ENCODE measurements at places on chromosomes 5 and 9.

DNA sequence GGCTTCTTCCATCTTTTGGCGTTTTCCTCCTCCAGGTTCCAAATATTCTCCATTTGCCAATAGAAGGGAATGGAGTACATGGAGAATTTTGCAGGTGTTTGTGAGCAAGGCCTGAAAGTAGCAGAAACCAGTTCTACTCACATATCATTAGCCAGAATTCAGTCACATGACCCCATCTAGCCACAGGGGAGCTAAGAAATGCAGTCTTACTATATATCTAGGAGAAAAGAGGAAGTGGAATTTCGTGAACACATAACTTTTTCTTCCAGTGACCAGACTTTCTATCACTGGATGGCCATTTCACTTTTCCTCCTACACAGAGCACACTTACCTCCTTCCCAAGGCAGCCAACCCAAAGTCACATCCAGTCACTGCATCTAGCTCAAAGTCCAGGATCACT is 55.1 kb downstream of the LOX start:
- no peak for DNase-seq

- no peak for DNase-seq
Measured at GRCh38 chr9:123954518-123955280, 24.8 kb upstream of the DENND1A start.

DNA sequence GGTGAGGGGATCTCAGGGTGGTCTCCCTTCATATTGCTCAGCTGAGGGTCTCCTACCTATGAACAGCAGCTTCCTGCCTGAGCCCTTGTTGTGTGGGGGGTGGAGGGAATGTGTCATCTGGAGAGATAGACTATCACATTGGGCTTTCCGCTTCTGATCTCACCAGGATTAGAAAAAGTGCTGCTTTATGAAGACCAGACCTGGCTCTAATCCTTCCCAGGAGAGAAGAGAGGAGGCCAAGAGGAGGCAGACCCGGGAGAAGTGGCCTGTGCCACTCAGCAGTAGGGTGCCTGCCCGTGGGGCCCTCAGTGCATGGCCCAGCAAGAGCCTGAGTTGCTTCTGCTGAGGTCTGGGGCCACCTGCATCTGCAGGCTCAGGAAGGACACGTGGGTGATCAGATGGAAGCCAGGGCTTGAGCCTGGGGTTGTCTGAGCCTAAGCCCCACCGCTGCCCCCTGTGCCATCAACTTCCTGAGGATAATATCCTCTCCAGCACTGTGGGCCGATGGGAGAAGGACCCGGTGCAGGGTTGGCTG is 22.1 kb upstream of the COL5A1 start:
- DNase-seq = no peak

GRCh38 chr5:82355053-82355452 is 76.9 kb upstream of the RPS23 start:
- DNase-seq = no peak

- no peak for DNase-seq
Measured at GRCh38 chr9:129198319-129199043, 20.4 kb upstream of the IER5L start.

DNA sequence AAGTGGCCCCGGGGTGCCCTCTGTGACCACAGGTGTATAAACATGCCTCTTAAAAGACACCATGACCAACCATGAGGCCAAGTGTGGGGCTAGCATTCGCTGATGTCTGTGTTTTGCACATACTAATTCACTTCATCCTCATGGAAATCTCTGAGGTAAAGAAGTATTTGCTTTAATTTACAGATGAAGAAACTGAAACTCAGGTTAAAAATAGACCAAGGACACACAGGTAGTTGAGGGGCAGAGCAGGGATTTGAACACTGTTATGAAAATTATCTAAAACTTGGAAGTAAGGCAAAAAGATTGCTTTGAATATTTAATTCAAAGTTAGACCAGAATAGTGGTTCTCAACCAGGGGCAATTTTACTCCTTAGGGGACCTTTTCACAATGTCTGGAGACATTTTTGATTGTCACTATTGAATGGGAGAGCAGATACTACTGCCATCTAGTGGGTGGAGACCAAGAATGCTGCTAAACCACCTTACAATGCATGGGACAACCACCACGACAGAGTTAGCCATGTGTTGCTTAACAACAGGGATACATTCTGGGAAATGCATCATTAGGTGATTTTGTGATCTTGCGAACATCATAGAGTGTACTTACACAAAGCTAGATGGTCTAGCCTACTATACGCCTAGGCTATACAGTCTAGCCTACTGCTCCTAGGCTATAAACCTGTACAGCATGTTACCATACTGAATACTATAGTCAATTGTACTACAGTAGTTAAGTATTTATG is 8.0 kb upstream of the FXN start:
- no peak for DNase-seq

DNA sequence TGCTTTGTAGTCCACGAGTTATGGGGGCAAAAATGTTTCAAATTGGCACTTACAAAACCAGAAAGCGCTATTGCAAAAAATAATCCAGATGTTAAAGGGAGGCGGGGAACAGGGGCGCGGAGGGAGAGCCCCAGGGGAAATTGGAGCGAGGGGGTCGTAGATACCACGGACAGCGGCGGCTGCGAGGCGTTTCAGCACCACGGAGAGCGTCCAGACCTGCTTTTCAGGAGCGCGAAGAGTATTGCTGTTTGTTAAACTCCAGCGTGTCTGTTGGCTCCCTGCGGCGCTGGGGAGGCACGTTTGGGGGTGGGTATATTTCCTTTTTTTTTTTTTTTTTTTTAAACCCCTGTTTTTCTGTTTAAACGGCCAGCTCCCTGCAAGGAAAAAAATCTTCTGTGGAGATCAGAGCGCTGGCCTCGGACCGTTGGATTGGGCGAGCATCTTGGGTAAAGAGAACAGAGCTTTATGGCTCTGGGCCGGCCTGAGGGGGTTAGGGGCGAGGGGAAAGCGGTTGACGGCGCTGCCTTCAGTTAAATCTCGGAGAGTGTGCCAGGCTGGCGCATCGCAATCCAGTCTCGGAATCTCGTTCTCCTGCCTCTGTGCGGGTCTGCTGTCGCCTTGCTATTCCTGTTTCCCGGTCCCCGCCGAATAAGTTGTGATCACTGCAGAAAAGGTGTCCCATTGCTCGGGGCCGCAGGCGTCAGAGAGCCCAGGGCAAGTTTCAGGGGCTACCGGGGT is at the start of gene GLRA1:
Gene GLRA1, minus strand, starts transcription at position 288 of the 738 bp plus-strand sequence. CDS start 302 bp downstream, outside the sequence.
- DNase-seq = peak; percentile 17

DNA sequence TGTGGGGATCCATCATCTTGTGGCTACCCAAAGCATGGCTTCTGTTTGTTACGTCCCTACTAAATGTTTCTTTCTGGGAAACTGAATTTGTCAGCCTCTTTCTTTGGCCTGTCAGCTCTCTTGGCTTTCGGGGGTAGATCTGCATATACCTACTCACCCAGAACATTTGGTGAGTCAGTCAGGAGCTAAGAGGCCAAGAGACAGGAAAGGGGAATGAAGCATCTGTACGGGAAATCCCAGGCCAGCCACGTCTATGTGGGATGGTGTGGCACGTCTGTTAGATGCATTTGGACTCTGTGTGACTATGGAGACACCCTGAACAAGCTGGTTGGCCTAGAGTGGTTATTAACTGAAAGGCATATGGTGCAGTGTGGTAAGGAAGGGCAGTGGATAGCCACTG is 58.1 kb downstream of the CDO1 start:
- DNase-seq = no peak

DNA sequence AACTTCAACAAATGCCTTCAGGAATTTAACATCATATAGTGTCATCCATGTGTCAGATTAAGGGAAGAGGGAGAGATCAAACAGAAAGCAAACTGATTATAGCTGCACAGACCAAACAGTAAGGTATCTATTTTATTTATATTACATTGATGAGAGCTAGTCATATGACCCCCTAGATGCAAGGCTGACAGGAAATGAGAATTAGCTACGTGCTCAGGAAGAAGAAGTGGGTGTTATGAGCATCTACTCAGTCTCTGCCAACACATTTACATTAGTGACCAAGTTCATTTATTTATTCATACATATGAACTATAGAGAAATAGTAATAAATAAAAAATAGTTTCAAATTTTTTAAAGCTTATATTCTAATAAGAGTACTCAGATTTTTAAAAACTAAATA is 787.3 kb downstream of the KCTD16 start:
- no peak for DNase-seq

- no peak for DNase-seq
Measured at GRCh38 chr5:98349251-98349989, 424.0 kb upstream of the RGMB start.

DNA sequence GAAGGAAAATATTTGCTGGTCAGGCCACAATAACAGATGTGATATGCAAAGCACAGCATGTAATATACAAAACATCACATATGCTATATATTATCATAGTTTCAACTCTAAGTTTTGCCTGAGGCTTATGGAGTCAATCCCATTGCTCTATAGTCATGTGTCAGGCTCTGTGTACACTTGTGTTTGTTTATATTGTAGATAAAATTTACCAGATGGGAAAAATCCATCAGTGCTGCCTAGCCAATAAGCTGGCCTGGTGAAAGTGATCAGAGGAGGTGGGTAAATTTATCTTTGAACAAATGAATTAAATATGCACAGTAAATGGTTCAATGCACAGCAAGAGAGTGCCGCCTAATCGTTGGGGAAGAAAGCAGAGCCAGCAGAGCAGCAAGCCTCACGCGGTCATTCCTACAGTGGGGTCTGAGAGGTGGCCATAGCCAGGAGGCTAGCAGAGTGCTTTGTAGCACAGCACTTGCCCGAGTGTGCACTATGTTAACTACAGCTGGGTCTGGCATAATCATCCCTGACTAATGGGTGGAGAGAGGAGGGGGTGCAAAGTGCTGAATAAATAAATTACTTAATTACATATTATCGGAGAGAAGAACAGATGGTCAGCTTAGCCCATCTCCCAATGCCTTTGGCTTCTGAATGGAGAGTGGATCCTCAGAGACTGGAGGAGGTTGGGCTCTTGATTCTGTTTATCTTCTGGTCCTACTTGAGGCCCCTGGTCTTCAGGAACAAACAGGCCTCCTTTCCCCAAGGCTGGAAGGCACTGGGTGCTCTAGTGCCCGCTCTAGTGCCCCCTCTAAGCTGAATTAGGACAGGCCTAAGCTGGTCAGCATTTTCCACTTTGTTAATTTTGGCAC is 153.5 kb downstream of the MAT2B start:
- no peak for DNase-seq

DNA sequence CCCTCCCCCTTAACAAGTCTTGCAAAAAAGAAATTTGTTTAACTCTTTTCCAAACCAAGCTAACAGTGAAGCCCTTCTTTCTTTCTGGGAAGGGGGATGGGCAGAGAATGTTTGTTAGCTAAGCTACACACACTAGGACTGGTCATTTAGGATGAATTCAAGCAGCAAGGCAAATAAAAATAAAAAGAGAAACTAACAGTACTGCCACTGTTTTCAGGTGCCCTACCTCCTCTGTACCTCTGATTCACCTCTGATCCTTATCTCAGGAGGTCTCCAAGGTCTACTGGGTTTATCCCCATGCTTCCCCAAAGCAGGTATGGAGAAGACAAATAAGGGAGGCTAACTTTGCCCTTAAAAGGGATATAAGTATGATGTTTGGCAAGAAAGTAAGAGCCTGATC is 52.9 kb downstream of the ELL2 start:
- no peak for DNase-seq

DNA sequence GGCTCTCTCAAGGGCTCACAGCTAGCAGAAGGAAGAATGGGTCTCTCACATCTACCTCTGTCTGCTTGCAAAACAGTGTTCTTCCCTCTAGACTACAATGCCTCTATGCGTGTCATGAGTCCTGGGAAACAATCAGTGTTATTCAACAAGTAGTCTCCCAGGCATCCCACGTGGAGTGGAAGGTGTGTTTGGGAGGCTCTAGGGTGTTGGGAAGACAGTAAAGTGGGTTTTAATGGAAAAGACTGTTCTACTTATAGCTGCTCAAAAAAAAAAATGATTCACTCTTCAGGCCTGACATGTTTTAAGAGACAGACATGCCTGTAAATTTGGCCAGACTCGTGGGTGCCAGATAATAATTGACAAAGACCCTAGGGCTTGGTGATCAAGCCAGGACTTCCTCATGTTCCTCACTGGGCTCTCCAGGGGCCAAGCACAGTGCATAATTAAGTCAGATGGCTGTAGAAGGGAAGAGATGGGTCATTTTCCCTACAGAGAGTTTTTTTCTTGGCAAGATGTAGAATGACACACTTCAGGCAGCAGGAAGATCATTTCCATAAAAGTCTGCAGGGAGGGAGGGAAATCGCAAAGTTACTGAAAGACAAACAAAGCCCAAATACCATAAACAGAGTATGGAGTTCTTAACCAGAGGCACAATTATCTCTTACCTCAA is 246.4 kb downstream of the ACTL7B start:
- DNase-seq = no peak

DNA sequence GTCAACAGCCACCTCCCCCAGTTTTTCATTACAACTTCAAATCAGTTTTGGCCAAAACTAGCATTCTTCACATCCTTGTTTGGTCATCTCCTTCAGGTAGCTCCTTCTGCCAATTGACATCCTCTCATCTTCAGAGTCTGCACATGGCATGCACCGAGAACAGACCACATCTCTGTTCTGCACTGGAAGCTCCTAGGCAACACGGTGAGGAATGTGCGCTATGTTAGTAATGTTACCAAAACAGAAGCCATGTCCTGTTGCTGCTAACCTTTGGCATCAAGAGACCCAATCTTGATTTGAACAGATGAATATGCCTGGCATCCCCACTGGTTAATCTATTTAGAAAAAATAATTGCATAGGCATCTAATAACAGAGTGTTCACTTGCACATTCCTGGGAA is 5.1 kb upstream of the HK3 start:
- DNase-seq = no peak

GRCh38 chr5:38163636-38164237 is 94.6 kb upstream of the EGFLAM start:
- DNase-seq = no peak

- no peak for DNase-seq
Measured at GRCh38 chr9:122342323-122343050, 28.3 kb upstream of the PTGS1 start.

DNA sequence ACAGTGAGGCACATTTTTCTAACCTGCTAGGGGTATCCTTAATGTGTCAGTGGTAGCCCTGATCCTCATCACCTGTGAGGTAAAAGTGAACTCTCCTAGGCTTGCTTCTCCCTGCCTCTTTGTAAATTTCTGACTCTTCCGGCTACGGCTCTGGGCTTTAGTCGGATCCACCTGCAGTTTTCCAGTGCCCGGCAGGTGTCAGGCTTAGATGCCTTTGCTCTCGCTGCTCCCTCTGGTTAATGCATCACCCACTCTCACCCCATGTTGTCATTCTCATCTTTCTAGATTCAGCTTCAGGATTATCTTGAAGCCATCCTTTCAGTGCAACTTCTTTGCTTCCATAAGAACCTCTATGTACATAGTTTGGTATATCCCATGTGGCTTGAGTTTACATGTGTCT is 3.6 kb downstream of the CEP78 start:
- DNase-seq = no peak

DNA sequence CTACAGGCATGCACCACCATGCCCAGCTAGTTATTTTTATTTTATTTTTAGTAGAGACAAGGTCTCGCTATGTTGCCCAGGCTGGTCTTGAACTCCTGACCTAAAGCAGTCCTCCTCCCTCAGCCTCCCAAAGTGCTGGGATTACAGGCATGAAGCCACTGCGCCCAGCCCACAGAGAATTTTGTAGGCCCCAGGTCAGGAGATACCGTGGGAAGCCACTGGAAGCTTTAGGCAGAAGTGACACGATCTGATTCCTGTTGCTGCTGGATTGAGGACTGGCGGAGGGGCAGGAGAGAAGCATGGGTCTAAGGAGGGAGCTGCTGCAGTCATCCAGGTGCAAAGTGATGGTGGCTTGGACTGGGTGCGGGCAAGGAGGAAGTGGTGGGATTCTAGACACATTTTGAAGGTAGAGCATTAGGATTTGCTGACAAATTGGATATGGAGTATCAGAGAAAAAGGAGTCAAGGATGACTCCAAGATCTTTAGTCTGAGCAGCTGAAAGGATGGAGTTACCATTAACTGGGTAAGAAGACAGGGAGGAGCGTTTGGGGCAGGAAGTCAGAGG is 20.7 kb downstream of the TCF7 start:
- no peak for DNase-seq

Measured in stimulated activated CD8-positive, alpha-beta memory T cell treated with anti-CD3 and anti-CD28 coated beads, Interleukin-4, amount 100 ng/mL, for 24 hours (primary cell).